Lower lobe of right lung (tissue), 2 donors: ENCODE measurements at places on chromosomes 3 and 15. TPM values are rescaled to one million over a fixed set of nuclear protein-coding genes. Genes with fewer than 3 reads are reported as not detected.

Gene GRM2
- 0.15 TPM for total RNA-seq

Gene MESP2
- not detected for total RNA-seq

Gene ACKR2
- 5.3 TPM for total RNA-seq

GRCh38 chr3:85259748-85260147 is 301.0 kb downstream of the CADM2 start:
- H3K36me3 ChIP-seq = no peaks in the 10 kb centered on the region
- no peak overlapping the region for H3K4me3 ChIP-seq
- H3K4me1 ChIP-seq = no peaks in the 10 kb centered on the region
- H3K27ac ChIP-seq = no peak overlapping the region

Gene UMPS
- total RNA-seq = 27.8 TPM

Gene PCYT1A
- total RNA-seq = 56.1 TPM

DNA sequence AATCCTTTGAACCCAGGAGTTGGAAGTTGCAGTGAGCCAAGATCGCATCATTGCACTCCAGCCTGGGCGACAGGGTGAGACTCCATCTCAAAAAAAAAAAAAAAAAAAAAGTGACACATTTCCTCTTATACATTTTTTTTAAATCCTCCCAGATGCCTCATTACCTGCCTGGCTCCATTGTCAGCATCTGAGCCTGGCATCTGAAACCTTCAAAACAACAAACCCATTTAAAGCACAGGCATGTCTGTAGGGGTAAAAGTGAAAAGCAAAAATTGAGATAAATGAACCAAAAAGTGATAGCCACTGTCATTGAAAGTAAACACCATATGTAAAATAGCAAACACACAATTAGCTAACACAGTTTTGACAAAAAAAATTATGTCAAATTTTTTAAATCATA is 38.6 kb downstream of the OSBPL10 start:
- H3K4me3 ChIP-seq = no peak overlapping the region
- H3K36me3 ChIP-seq = no peaks in the 10 kb centered on the region
- no peaks in the 10 kb centered on the region for H3K27me3 ChIP-seq
- no peak overlapping the region for H3K27ac ChIP-seq
- peaks cover 14% of the 10 kb centered on the region for H3K4me1 ChIP-seq

Gene ITPKA
- total RNA-seq = 0.32 TPM

Gene ARPIN
- 30.9 TPM for total RNA-seq

DNA sequence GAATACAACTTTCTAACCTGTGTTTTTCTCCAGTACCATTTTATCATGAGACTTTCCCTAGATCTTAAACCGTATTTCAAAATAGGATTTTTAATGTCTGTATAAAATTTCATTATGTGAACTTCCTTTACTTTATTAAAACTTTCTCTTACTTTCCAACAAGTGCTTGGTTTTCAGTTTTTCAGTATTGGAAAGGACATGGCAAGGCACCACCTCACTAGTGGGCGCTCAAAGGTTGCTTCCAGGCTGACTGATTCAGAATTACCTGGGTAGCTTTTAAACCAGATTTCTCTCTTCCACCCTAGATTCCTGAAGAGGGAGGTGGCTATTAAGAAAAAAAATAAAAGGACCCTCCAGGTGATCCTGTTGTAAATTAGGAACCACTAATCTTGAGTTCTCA is 236.6 kb downstream of the SOX2 start:
- no peaks in the 10 kb centered on the region for H3K4me1 ChIP-seq
- H3K27me3 ChIP-seq = no peaks in the 10 kb centered on the region
- no peak overlapping the region for H3K4me3 ChIP-seq
- no peak for DNase-seq
- H3K36me3 ChIP-seq = no peaks in the 10 kb centered on the region

DNA sequence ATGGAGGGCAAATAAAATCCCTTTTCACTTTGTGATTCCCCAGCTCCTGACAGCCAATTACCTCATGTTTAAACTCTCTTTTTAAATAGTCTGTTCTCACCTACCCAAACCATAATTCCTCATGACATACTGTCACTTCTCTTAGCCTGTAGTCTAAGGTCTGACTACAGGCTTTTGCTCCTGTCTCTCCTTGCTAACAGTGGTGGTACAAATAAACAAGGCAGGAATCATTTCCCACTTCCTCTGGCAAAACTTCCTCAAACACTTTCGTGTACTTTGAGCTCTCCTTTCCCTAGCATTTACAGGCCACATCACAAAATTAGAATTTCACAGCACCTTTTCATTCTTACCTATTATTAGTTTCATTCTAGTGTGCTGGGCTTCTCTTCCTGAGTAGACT is 51.8 kb downstream of the ATP8B4 start:
- no peak for DNase-seq
- H3K4me1 ChIP-seq = no peaks in the 10 kb centered on the region
- H3K36me3 ChIP-seq = no peaks in the 10 kb centered on the region
- no peak overlapping the region for H3K27ac ChIP-seq

DNA sequence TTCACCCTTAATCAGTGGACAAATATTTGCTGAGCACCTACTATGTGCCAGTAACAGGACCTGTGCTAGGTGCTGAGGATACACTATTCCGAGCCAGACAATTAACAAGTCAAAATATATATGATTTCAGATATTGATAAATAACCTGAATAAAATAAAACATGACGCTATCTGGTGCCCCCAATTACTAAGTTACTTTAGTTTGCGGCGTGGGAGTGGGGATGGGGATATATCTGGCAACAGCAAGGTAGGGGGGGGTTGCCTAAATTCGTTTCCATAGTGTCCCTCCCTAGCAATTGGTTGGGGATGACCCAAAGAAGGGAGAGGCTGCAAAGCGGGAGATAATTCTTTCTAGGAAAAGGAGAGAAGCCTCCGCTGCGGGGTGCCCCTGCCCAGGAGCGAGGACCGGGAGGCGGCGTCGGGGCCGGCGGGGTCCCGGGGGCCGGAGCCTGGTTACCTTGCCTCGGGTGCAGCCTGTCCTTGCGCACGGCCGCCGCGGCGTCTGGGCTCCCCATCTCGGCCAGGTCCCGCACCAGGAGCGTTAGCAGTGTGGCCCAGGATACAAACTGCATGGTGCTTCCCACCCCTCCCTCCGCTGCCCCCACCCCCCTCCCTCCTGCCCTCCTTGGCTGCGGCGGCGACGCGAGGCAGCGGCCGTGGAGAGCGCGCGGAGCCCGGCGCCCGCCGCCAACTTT is 567 bp downstream of the ADAMTS9 start:
- H3K4me1 ChIP-seq = peaks cover under 1% of the 10 kb centered on the region

Gene SLC28A2
- total RNA-seq = 0.21 TPM

Gene NR1I2
- total RNA-seq = 0.21 TPM

DNA sequence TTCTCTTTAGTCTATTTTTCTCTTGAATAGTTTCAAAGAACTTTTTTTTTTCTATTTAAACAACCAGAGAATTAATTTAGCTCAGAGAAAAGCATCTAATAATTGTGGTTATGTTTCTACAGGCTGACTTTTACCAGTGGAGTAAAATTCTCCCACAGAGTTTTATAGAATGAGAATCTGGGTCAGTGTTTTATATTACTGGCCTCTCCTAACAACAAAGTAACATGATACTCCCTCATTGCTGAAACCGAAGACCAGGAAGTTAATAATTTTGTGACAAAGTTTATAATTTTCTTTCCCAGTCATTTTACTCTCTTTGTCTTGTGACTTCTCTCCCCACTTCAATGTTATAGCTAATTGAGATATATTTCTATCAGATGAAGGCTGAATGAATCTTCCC is 946.9 kb downstream of the EPHA3 start:
- no peaks in the 10 kb centered on the region for H3K36me3 ChIP-seq
- H3K27ac ChIP-seq = no peak overlapping the region
- no peaks in the 10 kb centered on the region for H3K4me1 ChIP-seq
- DNase-seq = no peak

DNA sequence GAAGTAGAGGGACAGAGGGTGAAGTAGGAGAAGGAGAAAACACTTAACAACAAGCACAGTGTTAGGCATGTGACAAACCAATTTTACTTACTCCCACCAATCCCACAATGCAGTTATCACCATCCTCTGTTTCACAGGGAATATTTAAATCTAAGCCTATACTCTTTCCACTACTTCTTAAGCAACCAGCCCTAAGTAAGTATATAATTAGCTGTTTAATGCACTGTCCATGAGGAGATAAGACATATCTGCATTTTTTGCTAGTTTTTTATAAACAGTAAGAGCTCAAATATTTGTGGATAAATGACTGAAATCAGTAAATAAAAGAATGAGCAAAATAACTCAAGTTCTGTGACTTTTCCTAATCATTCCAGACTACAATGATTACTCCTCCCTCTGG is 62.7 kb downstream of the GSK3B start:
- no peaks in the 10 kb centered on the region for H3K27me3 ChIP-seq
- H3K4me3 ChIP-seq = no peak overlapping the region
- no peaks in the 10 kb centered on the region for H3K36me3 ChIP-seq
- no peak overlapping the region for H3K27ac ChIP-seq
- no peak for DNase-seq

DNA sequence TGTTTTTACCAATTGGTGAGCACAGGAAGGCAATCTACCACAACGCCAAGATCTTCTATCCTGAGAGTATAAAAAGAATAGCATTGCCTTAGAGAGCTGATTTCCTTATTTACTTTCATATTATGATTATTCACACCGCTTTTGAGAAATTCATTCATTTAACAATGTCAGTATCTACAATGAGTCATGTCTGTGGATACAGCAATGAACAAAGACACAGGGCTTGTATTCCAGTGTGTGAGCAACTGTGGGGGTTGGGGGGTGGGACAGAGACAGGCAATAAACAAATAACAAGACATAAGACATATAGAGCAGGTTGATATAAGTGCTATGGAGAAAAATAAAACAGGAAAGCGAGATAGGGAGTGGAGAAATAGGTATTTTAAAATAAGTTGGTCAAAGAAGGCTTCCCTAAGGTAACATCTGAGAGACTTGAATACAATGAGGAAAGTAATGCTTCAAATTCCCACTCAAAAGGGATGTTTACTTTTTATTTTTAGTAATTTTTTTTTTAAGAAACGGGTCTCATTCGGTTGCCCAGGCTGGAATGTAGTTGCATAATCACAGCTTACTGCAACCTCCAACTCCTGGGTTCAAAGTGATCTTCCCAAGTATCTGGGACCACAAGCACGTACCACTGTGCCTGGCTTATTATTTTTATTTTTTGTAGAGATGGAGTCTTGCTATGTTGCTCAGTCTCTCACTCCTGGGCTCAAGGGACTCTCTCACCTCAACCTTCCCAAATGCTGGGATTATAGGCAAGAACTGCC is 45.7 kb downstream of the PGBD4 start:
- H3K27me3 ChIP-seq = no peaks in the 10 kb centered on the region
- no peak overlapping the region for H3K4me3 ChIP-seq
- no peak overlapping the region for H3K27ac ChIP-seq
- peaks cover 88% of the 10 kb centered on the region for H3K36me3 ChIP-seq

DNA sequence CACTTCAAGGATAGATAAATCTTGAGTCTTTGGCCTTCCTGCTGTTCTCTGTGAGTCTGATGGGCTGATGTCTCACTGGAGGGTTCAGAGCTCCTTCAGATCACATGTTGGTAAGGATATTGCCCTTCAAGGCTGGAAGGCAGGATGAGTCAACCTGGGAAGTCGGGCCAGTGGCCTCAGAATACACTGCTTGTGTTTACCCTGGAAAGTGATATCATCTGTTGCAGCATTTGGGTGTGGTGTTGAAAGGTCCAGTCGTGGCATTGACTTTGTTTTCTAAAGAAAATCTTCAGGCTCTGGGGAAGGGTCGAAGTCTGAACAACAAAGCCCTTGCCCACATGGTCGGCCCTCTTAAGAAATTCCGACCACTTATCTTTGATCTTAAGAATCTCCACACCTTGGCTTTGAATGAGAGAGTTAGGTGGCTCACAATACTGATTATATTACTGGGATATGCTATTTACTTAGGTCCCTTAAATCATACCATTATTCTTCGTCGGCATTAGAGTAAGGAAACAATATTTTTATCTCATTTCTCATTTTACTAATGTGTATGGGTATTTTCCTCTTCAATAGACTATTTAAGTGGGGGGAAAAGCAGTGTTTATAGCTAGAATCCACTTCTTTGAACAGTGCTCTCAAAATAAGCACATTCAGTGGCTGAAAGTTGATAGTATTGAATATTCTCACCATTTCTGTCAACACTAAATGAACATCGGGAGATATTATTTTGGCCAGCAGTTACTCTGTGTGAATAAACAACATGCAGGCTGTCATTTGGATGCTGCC is 303.9 kb upstream of the RASGRP1 start:
- H3K4me1 ChIP-seq = peaks cover 8% of the 10 kb centered on the region
- H3K4me3 ChIP-seq = no peak overlapping the region
- no peaks in the 10 kb centered on the region for H3K27me3 ChIP-seq
- no peak overlapping the region for H3K27ac ChIP-seq

DNA sequence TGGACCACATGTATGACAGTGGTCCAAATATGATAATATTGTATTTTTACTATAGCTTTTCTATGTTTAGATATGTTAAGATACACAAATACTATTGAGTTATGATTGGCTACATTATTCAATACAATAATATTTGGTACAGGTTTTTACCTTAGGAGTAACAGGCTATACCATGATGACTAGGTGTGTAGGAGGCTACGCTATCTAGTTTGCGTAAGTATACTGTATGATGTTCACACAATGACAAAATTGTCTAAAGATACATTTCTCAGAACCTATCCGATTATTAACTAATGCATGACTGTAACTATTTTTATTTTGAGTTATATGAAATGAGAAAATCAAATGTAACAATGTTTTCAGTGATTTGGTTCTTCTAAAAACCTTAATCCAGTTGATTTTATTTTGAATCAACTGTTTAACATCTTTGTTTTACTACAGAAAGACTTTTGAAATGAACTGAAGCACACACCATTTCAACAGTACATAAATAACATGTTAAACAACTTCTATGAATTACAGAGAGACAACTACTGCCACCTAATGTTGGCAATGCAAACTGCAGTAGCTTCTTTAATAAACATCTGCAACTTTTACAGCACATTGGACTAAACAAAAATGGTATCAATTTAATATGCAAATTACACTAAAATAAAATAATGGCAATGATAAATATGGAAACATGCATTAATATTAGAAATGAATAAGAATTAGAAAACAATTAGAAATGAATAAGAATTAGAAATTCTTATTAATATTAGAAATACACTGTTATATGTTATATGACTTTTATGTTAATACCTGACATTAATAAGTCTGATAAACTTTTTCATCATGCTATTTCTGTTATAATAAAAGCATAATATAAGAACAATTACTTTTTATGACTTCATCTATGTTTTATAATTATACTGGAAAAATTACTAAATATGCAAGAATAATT is 255.7 kb downstream of the MBNL1 start:
- no peaks in the 10 kb centered on the region for H3K36me3 ChIP-seq
- H3K27me3 ChIP-seq = no peaks in the 10 kb centered on the region
- H3K27ac ChIP-seq = no peak overlapping the region
- no peak for DNase-seq
- no peak overlapping the region for H3K4me3 ChIP-seq

DNA sequence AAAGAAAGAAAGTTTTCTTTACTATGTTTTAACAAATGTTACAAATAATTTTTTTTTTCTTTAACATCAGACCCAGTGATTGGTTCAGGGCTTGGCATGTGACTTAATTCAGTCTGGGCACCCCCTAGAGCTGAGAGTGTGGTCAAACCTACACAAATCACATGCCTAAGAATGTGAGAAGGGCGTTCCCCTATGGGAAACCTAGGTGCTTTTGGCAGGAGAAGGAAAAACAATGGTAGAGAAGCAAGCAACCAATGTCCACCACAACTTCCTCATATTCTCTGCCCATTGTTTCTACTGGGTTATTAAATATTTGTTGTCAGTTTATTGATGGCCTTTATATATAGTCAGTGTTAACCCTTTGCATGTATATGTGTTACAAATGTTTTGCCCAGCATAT is 21.4 kb upstream of the PIAS1 start:
- no peak overlapping the region for H3K27ac ChIP-seq
- H3K27me3 ChIP-seq = no peaks in the 10 kb centered on the region

- DNase-seq = no peak
- no peak overlapping the region for H3K27ac ChIP-seq
- no peak overlapping the region for H3K4me3 ChIP-seq
- H3K36me3 ChIP-seq = no peaks in the 10 kb centered on the region
Observed at GRCh38 chr3:4036046-4036445, 236.8 kb downstream of the LRRN1 start.
